ENCODE measurements at places on chromosomes 2 and 18.

GRCh38 chr2:64250751-64251423 is 106.7 kb upstream of the PELI1 start:
- no peak for DNase-seq

GRCh38 chr2:167861574-167862193 is 385.7 kb downstream of the STK39 start:
- DNase-seq: no peak

GRCh38 chr2:196801674-196802261 is 2.3 kb upstream of the GTF3C3 start:
- no peak for DNase-seq

DNA sequence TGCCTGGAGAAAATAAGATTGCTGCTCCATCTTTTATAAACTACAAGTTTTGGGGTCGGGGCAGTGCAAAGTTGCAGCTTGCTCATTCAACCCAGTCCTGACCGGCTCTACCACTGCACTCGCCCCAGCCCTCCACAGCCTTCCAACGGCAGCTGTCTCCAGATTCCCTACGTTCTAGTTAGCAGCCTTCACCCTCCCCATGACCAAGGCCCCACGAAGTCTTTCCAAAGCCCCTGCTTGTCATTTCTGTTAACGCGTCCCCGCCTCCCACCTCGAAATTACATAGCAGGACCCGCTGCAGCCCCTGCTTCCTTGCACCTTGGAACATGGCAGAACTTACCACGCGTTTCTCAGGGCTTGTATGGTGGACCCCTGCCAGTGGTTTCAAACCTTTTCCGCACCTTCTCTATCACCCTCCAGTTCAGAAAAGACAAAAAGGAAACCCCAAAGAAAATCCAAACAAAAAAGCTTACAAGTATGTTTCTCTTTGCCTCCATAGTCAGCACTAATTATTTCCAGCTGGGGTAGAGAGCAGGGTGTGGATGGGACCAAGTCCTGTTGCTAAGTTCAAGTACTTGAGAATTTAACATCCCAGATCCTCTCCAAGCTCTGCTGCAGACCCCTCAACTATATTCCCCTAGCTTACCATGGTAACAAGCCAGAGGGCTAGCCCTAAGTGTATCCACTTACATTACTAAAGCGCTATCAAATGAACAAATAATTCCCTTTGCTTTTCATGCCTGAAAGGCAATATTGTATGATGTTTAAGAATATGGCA is 161.5 kb downstream of the TGIF1 start:
- no peak for DNase-seq

DNA sequence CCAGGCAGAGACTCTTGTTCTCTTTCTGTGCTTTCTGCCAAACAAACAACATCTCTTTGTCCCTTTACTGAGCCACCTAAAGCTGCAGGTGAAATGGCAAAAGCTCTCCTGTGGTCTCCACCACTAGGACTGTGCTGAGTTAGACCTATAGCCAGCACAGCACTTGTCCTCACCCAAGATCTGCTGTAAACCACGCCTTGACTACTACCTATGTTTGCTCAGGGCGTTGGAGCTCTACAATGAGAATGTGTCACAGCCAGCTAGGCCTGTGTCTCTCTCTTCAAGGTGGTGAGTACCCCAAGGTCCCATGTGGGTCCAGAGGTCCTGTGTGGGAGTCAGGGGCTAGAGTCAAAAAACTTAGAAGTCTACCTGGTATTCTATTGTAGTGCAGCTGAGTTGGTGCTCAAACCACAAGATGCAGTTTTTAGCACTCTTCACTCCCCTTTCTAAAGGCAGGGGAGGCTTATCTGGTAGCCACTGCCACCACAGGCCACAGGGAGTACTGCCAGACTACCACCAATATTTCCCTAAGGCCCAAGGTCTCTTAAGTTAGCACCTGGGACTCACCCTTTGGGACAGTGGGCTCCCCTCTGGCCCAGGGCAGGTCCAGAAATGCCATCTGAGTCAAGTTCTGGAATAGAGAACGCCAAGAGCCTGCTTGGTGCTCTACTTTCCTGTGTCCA is 96.8 kb upstream of the RPRM start:
- DNase-seq: no peak

DNA sequence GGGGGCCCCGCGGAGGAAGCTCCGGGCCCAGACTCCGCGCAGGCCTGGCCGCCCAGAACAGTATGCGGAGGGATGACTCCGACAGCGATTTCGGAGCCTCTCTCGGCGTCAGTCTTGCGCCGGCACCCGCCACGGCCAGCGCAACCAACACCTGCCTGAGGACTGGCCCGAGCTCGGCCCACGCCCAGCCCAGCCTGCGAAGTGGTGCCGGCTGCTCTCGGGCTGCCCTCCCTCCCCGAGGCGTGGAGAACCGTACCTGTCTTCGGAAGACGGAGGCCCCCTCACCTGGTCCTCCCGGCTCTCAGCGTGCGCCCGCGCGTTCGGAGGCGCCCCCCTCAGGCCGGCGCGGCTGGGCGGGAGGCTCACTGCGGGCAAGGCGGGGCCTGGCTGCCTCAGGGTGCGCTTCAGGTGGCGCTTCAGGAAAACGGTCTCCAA is at the start of gene M1AP:
M1AP (minus strand) TSS at position 322 of the 435 bp plus-strand sequence. CDS start 8,055 bp downstream, outside the sequence.
- DNase-seq: no peak

DNA sequence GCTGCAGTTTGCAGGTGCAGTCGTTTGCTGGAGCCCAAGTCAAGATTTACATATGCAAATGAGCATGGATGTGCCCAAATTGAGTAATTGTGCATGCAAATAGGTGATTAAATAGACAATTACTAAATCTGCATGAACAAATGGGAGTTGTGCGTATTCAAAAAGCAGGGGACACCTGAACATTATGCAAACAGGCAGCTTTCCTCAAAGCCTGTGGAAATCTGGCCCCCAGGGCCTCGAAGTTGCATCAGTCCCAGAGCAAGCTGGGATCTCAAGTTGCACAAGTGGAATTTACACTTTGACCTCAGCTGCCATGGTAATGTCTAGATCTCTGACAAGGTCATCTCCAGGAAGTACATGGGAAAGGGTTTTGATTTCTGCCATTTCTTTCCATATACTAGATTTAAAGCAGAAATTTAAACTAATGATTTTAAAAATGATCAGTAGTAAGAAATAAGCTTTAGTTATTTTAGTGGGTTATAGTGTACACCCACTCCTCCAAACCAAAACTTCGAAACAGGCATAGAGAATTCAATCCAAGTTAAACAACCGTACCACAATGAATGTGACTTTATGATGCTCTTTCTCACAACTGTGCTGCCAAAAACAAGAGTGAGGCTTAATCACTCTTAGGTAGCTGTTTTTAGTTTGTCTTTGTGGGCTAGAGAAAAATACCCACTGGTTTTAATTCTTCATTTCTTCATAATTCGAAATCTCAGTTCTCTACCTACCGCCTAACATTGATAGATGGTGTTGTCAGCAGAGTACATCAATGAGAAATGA is 110.7 kb downstream of the RND3 start:
- DNase-seq: no peak

GRCh38 chr2:50786345-50786744 is 245.6 kb downstream of the NRXN1 start:
- no peak for DNase-seq

- DNase-seq: no peak
Measured at GRCh38 chr18:59878644-59879043, 21.2 kb upstream of the PMAIP1 start.

DNA sequence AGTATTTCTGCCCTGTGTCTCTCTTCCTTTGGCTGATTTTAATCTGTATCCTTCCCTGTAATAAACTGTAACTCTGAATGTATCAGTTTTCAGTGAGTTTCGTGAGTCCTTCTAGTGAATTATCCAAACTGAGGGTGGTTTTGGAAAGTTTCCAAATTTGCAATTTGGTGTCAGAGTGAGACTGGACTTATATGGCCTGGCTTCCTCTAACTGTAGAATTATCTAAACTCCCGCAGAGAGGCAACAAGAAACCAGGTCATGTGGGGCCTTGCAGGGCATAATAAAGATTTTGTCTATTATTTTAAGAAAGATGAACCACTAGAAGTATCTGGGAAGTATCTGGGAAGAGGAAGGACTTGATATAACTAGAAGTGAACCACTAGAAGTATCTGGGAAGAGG is 95.3 kb upstream of the RNF152 start:
- DNase-seq: no peak
